ENCODE measurements at places on chromosomes 2 and 18.

DNA sequence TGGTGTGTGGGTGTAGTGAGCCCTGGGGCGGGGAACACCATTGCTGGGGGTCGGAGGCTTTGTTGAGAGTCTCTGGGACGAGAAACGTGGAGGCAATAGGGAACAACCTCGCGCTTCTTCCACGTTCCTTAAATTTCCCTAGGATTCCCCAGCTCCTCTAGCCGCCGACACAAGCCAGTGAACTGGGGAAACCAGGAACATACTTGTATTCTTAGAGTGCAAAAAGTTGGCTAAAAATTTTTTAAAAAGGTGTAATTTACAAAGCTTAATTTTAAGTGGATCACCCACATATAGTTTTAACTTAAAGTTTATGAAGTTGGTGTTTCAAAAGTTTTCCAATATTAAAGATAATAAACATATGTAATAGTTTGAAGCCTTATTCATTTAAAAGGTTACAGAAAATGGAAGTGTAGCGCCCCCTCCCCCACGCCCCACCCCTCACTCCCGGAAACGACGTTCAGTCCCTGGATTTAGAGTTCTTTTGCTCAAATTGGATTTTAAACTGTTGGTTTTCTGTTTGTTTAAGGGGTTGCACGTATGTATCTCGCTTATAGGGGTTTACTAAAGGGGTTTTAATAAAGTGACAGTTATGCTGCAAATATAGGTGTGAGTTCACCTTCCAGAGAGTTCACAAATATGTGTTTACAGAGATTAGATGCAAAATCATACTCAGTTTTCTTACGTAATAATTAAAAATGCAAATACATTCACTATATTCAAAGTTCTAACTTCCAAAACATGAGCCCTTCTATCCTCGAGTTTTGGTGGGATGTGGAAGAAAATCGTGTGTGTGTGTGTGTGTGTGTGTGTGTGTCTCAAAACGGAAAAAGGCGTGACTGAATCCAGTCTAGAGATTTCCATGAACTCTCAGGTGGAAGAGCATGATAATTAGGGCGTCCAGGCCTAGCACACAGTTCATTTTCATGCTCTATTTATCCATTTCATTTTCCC, 872 bp downstream of the DSG2 start:
- no peak for DNase-seq

DNA sequence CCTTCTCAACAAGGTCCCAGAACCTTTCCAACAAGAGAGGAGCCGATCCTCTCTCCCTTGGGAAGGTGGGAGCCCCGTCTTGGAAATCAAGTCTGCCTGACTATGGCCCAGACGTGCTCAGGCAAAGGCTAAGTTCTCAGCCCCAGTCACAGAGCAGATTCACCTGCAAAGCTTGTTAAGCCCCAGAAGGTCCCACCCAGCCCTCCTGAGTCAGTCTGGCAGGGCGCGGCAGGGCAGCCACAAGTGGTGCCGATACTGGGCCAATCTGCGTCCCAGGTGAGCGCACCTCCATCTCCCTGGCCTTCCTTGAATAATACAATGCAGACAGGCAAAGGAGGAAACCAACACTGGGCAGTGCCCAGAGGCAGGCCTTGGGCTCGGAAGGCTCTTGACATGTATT, 15.0 kb downstream of the CRACDL start:
- no peak for DNase-seq

GRCh38 chr18:50622865-50623393, 63.0 kb downstream of the MAPK4 start:
- no peak for DNase-seq

DNA sequence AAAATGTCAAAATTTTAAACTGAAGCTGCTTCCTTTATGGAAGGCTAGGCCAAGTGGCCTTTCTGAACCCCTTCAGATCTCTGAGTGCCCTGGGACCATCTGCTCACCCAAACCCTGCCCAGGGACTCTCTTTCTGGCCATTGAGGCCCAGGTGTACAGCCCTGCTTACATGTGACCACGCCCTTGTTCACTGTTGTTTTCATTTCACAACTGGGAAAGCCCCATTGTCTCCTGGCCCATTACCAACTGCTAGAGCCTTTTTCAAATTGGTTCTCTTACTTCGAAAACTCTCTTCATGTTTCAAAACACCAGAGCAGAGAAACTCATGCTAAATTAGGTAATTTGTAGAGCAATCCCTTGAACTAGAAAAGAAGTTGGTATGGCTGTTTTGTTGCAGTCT, 219.5 kb upstream of the TANK start:
- no peak for DNase-seq

DNA sequence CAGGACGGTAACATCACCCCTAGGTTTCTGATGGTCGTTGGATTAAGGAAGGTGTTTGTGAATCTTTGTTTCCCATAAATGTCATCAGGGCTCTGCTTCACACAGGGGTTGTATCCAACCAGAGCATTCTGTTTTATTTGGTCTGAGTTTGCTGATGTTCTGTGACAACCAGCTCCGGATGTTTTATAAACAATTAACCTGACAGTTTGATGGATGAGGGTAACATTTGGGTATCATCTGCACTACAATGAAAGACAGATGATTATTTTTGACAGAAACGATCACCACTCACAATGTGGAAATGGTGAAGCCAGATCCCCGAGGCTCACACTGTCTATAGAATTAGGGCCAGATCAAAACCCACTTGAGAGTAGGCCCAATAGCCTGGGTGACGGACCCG, 107.1 kb downstream of the CDC42EP3 start:
- no peak for DNase-seq

- DNase-seq, result no peak
These were observed 240.3 kb downstream of the MYCN start for GRCh38 chr2:16180631-16181030.

DNA sequence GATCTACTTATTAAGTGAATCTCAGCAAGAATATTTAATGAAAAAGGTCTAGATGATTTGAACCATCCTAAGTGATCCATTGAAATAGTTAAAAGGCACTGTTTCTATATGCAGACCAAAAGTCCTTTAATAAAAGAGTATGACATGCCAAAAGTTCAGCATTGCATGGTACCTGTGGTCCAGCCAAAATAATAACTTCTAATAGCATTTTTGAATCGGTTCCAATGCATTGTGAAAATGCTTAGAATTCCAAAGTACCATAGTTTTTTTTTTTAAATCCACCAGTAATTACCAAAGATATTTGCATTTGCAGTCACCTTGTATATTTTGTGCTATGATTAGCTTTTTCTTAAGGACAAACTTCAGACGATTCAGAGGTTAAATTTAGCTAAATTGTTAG, 79.9 kb downstream of the NYAP2 start:
- DNase-seq, result no peak

- no peak for DNase-seq
These were observed 2.8 kb downstream of the NPAS2 start for GRCh38 chr2:100822587-100823248.

- no peak for DNase-seq
These were observed 264.4 kb upstream of the SIX2 start for GRCh38 chr2:45273412-45274249.

DNA sequence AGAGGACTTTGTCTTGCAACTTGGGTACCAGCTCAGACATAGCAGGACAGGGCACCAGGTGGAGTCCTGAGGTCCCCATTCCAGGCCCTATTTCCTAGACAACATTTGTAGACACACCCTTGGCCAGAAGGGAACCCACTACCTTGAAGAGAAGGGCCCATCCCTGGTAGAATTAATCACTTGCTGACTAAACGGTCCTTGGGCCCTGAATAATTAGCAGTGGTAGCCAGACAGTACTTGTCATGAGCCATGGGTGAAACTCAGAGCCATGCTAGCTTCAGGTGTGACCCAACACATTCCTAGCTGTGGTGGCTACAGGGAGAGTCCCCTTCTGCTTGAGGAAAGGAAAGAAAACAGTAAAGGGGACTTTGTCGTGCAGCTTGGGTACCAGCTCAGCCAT, 28.5 kb upstream of the ACTR2 start:
- no peak for DNase-seq

DNA sequence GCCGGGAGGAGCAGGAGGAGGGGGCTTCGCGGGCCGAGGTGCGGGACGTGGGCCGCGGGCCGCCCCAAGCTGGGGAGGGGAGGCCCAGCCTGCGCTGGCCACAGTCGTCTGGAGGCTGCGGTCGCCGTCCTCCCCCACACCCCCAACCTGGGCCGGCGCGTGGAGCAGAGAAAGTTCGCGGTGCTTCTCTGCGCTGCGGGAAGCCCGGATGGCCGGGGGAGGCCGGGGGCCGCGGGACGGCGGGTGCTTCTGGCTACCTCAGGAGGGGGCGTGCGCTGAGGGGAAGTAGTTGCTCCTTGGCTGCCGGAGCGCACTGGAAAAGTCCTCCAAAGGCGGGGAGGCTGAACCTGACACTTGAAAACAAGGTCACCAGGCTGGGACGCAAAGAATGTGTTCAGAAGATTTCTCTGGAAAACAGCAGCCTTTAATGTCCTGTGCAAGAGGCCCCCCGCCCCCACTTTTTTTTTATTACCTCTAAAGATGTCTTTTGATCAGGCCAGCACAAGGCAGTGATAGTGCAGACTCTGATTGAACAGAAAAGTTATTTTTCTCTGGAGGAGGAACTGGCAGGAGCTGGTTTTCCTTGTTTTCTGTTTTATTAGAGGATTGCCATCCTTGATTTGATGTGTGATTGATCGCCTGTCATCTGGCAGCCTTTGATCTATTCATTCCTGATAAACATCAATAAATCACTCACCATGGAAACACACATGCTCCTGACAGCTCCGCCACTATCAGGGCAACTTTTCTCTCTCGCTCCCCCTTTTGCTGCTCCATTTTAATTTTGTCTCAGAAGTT, 1.6 kb downstream of the TSHZ1 start:
- DNase-seq, result peak; percentile 45

- no peak for DNase-seq
These were observed 74.6 kb upstream of the DOK6 start for GRCh38 chr18:69326094-69326493.

- no peak for DNase-seq
These were observed 381.3 kb downstream of the SOX11 start for GRCh38 chr2:6073191-6074088.

- no peak for DNase-seq
These were observed 87.4 kb upstream of the CAPN13 start for GRCh38 chr2:30894498-30895119.

- DNase-seq, result no peak
These were observed 82.5 kb downstream of the SPP2 start for GRCh38 chr2:234133004-234133403.

DNA sequence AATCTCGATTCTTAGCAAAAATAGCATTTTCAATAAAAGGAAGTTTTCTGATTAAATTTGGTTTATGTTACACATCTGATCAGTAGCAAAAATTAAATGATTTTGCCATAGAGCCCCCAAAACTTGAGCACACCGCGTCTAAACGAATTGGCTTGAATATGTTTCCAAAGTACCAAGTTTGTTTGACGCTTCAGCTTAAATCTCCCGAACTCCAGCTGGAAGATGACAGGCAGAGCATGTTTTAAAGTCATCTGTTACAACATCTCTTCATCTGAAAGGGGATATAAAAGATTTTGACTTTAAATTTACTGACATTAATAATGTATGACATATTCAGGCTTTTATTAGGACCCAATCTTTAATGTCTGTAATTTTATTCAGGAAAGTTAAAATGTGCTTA, 129.8 kb downstream of the NCK2 start:
- DNase-seq, result no peak

DNA sequence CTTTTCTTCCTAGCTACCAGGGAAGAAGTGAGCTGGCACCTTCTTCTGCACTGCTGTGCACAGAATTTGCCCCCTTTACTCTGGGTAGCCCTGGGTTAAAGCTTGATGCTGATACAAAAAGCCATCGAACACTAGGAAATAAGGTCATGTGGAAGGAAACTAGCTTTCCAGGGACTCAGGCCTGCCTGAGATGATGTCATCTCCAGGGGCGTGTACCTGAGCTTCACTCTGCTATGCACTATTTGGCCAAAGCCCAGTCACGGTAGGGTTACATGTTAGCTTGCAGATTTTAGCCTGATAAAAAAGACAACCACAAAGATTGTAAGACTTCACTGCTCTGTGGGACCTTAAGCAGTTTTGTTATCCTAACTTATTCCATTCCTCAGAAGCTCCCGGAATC, 20.4 kb downstream of the EDAR start:
- DNase-seq, result no peak

GRCh38 chr2:131400849-131401248, 36.9 kb upstream of the RAB6D start:
- DNase-seq, result no peak

DNA sequence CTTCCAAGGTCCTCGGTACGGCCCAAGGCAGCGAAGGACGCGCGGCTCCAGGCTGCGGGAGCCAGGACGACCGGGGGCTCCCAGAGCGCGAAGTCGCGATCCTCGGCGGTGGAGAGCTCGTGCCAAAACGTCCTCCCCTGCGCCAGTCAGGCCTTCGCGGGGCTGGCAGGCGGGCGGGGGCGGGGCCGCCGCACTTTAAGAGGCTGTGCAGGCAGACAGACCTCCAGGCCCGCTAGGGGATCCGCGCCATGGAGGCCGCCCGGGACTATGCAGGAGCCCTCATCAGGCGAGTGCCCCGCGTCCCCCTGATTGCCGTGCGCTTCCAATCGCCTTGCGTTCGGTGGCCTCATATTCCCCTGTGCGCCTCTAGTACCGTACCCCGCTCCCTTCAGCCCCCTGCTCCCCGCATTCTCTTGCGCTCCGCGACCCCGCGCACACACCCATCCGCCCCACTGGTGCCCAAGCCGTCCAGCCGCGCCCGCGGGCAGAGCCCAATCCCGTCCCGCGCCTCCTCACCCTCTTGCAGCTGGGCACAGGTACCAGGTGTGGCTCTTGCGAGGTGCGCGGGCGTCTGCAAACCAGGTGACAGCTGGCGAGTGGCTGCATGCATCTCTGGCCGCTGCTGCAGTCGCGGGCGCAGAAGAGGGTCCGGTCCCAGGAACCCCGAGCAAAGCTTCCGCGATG, at the start of gene CIDEA:
TSS of gene CIDEA (plus strand) at position 226 of the 684 bp plus-strand sequence. CDS start at position 249, 23 bp downstream.
- DNase-seq, result no peak

GRCh38 chr18:28398471-28398870, 221.5 kb upstream of the CDH2 start:
- no peak for DNase-seq
